ENCODE measurements at places on chromosomes 2 and 18. TPM values are rescaled to one million over a fixed set of nuclear protein-coding genes. Genes with fewer than 3 reads are reported as not detected.

The PIGN gene
- total RNA-seq: 10.0 TPM

The RGPD3 gene
- 0.19 TPM for total RNA-seq

The ACKR3 gene
- 32.3 TPM for total RNA-seq

The XPO1 gene
- total RNA-seq: 117 TPM

The ILKAP gene
- total RNA-seq: 46.8 TPM

The CABLES1 gene
- 12.6 TPM for total RNA-seq

The CNGA3 gene
- not detected for total RNA-seq

Data from A549 treated with CpdA at 1 μM for 4 hours (cell line).